H9 (cell line): ENCODE measurements at places on chromosomes 7 and 10.

DNA sequence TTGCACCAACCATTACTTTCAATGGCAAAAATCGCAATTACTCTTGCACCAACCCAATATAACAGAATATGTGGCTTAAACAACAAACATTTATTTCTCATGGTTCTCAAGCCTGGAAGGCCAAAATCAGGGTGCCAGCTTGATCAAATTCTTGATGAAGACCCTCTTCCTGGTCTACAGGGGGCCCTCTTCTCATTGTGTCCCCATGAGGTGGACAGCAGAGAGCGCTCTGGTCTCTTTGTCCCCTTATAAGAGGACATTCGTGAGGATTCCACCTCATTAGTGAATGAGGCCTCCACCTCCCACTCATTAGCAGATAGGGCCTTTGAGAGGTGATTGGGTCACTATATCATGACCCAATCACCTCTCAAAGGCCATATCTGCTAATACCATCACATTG lies 120.0 kb downstream of the CALN1 start:
- DNase-seq, result no peak

DNA sequence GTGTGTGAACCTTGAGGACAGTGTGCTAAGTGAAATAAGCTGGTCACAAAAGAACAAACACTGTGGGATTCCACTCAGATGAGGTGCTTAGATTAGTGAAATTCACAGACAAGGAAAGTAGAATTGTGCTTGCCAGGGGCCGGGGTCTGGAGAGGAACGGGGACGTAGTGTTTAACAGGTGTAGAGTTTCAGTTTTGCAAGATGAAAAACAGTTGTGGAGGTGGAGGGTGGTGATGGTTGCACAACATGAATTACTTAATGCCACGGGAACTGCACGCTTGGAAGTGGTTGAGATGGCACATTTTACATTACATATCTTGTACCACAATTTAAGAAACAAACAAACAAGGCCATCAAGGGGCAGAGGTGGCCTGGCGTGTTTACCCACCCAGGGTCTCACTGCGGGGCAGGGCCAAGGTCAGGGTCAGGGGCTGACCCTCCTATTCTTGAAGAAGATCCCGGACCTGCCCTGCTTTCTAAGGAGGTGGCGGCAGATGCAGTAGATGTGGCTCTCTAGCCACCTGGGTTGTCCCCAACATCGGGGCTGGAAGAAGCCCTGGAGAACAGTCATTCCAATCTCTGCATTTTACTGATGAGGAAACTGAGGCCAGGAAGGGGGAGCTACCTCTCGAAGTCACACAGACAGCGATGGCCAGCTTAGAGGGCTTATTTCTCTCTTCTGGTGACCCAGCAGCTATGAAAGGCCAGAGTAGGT lies 91.5 kb upstream of the LRRC4 start:
- DNase-seq, result no peak

- no peak for DNase-seq
These were observed 378.0 kb upstream of the PODXL start for GRCh38 chr7:131934452-131934851.

GRCh38 chr10:49389361-49389933 lies 6.4 kb downstream of the DRGX start:
- DNase-seq, result no peak

DNA sequence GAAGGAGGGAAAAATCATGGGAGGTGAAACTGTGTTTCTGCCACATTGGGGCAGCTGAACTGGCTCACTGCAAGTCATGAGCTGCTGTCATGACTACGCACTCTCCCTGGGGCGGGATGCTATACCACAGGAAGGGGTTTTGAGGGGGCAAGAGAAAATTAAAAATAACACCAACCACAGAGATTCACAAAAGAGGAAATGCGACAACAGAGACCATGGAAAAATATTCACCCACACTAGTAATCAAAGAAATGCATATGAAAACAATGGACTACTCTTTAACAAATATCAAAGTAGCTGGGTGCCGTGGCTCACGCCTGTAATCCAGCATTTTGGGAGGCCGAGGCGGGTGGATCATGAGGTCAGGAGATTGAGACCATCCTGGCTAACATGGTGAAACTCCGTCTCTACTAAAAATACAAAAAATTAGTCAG lies 65.2 kb upstream of the TM9SF3 start:
- no peak for DNase-seq
